ENCODE measurements at places on chromosomes 12 and 14. TPM values are rescaled to one million over a fixed set of nuclear protein-coding genes. Genes with fewer than 3 reads are reported as not detected.
A peak's percentile ranks its signal among the peaks of the same experiment; 100 is the strongest.

GRCh38 chr12:59115526-59115925 is 195.2 kb upstream of the LRIG3 start:
- H3K27me3 ChIP-seq, result peaks cover 2% of the 10 kb centered on the region
- peak overlapping the region; percentile 70 for H3K4me3 ChIP-seq
- no peaks in the 10 kb centered on the region for H3K36me3 ChIP-seq
- peak overlapping the region; percentile 30 for H3K27ac ChIP-seq
- peak; percentile 22 for DNase-seq

DNA sequence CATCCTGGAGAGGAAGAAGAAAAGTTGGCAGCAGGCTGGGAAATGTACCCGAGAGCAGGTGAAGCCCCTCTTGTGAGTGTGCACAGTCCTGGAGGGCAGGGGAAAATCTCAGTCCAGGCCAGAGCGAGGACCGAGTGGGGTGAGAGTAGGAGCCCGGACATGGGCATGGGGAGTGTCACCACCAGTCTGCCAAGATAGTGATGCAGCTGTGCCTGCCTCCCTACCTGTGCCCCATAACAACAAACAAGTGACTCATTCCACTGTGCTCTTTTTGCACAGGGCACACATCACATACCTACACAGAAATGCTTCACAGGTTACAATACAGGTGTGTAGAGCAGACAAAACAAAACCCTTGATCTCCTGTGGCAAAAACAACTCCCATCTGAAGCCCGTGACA is 205.9 kb upstream of the PELI2 start:
- peaks cover 5% of the 10 kb centered on the region for H3K27me3 ChIP-seq
- no peak overlapping the region for H3K27ac ChIP-seq
- H3K4me1 ChIP-seq, result peaks cover 4% of the 10 kb centered on the region
- DNase-seq, result no peak

DNA sequence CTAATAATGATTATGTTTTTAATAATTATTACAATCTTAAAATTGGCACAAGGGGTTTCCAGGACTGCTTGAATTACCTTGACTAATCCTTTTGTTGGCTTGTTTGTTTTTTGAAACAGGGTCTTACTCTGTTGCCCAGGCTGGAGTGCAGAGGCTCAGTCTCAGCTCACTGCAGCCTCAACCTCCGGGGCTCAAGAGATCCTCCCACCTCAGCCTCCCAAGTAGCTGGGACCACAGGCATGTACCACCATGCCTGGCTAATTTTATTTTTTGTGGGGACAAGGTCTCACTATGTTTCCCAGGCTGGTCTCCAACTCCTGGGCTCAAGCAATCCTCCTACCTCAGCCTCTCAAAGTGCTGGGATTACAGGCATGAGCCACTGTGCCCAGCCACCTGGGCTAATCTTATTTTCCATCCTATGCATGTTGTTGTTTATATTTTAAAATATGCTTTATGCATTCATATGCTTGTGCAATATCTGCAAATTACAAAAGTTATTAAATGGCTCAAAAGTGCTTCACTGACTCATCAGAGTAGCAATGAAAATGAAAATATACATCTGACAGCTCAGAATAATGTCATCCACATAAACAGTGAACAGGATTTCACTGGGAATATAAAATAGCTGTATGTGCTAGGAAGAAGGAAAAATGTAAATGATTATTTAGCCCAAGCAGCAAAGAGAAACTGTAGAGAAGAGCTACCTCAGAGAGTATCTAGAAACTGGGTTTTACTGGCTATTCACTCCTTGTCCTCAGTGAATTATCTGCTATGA is 24.8 kb upstream of the PLEKHG6 start:
- no peak for DNase-seq
- peak overlapping the region; percentile 53 for H3K4me3 ChIP-seq
- no peaks in the 10 kb centered on the region for H3K27me3 ChIP-seq
- no peaks in the 10 kb centered on the region for H3K36me3 ChIP-seq

- DNase-seq, result no peak
- no peaks in the 10 kb centered on the region for H3K27me3 ChIP-seq
- no peak overlapping the region for H3K27ac ChIP-seq
Observed at GRCh38 chr14:102131741-102132140, 8.0 kb upstream of the WDR20 start.

Gene TSPAN19
- not detected for total RNA-seq

Gene CCDC177
- total RNA-seq, result not detected

Gene PXN
- 262 TPM for total RNA-seq
